ENCODE measurements at places on chromosomes 11 and 22.
A peak's percentile ranks its signal among the peaks of the same experiment; 100 is the strongest.

GRCh38 chr11:100709233-100709957, 22.3 kb downstream of the ARHGAP42 start:
- no peak for DNase-seq

DNA sequence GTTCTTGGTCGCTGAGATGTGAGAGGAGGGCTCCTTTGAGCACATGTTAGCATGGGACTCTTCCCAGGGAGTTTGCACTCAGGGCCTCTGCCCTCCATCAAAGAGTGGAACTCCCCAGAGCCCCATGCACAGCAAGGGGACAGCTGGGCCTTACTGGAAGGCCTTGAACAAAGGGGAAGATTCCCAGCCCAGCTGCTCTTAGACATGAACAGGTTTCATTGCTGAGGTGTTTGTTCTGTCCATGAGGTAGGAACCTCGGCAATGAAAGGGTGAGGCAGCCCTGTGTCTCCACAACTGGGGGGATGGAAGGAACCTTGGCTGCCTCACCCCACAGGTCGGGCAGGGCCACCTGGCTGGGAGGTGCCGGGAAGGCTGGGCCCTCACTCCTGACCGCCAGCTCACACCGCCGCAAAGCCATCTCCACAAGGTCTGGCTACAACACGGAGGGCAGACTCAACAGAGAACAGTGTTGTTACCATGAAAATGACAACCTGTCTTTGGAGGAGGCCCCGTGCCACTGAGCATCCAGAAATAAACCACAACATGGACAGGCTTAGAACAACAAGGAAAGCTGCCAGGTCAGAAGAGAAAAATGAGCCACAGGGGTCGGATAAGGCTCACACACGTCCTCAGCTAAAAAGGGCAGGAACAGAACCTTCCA, 3.2 kb downstream of the DERL3 start:
- no peak for DNase-seq

- DNase-seq: no peak
Measured at GRCh38 chr22:34973926-34974325, 92.0 kb upstream of the ISX start.

DNA sequence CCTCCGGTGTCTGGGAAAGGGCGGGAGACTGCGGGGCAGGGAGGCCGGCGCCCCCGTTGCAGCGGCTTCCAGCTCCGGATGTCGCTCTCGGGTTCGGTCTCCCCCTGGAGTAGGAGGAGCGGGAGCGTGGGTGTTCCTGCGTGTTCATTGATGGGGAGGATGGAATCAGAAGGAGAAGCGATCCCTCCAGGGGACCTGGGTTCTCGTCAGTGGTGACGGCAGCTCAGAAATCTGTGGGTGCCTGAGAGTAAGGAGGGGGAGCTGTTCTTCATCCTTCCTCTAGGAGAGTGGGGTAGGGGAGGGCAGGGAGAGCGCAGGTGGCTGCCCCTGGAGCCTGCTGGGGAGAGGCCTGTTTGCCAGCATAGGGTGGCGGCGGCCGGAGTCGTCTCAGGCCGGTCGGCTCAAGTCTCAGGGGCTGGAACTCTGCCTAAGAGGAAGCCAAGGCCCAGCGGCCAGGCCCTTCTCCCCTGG, 1.1 kb downstream of the UBASH3B start:
- peak; percentile 35 for DNase-seq

- DNase-seq: no peak
Measured at GRCh38 chr11:80280737-80281136, 839.9 kb upstream of the TENM4 start.

DNA sequence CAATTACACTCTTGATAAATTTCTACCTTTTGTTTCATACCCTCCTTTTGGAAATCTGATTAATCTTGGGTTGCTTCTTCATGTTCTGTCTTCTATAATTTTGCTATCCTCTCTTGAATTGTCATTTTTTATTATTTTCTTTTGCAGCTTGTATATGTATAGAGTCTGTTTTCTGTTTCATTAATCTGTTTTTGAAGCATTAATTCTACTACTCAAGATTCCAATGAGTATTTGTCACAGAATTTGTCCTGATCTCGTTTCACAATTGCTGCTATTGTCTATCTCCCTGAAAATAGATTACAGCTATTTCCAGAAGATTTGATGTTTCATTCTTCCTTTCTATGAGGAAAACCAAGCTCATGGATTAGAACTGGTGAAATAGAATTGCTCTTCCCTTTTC, 406.1 kb downstream of the DYNC2H1 start:
- no peak for DNase-seq

- DNase-seq: no peak
Measured at GRCh38 chr11:90332415-90332814, 109.6 kb upstream of the CHORDC1 start.

- no peak for DNase-seq
Measured at GRCh38 chr11:68140496-68141245, 19.5 kb upstream of the CHKA start.

GRCh38 chr11:79342236-79342635, 98.6 kb downstream of the TENM4 start:
- no peak for DNase-seq

GRCh38 chr11:45272701-45273100, 13.4 kb downstream of the SYT13 start:
- no peak for DNase-seq

DNA sequence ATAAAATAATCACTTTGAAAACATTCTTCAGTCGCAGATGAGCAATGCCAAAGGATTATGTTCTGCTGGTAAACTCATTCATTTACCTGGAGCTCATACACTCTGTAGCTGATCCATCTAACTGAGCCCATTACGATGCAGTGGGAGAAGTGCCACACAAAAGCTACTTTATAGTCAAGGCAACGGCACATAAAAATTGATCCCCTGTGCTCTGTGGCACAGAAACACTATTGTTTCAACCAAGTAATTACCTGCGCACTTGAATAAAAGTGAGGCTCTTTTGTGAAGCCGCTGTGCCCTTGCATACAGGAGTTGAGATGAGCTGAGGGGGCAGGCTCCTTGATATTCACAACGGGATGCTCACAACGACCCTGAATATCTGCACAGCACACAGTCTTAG, 7.2 kb downstream of the DKK3 start:
- no peak for DNase-seq

DNA sequence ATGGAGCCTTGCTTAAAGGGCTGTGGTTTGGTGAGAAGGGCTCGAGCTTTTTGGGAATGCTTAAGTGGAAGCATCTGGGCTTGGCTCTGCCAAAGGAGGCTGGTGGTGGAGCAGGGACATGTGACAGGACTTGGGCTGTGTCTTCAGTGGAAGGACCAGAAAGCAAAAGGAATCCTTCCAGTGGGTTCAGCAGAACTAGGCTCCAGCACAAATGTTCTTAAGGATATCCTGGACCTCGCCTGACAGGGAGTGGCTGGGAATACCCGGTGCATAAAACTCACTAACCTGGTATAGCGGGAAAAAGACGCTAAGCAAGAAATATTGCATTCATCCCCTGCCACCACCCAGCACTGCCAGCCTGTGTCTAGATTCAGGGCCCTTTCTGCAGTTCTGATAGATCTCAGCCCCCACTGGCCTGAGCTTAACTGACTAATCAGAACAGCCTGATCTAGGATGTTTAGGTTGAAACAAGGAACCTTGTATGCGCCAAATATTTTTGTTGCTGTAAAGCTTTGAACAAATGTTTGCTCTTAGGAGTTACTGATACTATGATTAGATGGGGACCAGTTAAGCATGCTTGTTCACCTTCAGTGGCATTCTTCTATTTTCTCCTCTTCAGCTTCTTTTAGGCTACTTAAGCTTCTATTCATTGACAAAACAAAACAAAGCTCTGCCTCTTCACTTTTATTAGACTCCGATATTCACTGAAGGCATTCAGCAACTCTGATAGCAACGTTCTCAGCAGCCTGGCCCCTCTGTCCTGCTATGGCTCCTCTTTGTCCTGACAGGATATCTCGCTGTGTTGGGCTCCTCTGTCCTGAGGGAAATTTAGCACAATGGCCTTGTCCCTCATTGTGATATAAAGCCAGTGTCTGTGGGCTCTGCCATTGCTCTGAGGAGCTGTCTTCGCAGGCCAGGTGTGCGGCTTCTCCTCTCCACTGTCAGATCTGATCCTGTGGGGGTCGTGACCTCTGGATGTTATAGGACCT, 25.0 kb downstream of the PPFIBP2 start:
- DNase-seq: no peak

Data from naive thymus-derived CD4-positive, alpha-beta T cell (primary cell).